ENCODE measurements at places on chromosomes 11 and 22.

- no peak for DNase-seq
Observed at GRCh38 chr11:115761348-115761747, 257.1 kb upstream of the CADM1 start.

- DNase-seq, result no peak
Observed at GRCh38 chr11:71843858-71844257, 10.9 kb downstream of the DEFB108B start.

GRCh38 chr22:36154423-36154945 is 6.1 kb downstream of the APOL3 start:
- no peak for DNase-seq

- no peak for DNase-seq
Observed at GRCh38 chr11:123180166-123180565, 14.9 kb downstream of the CLMP start.

GRCh38 chr11:118922745-118923627 is 2.7 kb downstream of the BCL9L start:
- DNase-seq, result no peak

DNA sequence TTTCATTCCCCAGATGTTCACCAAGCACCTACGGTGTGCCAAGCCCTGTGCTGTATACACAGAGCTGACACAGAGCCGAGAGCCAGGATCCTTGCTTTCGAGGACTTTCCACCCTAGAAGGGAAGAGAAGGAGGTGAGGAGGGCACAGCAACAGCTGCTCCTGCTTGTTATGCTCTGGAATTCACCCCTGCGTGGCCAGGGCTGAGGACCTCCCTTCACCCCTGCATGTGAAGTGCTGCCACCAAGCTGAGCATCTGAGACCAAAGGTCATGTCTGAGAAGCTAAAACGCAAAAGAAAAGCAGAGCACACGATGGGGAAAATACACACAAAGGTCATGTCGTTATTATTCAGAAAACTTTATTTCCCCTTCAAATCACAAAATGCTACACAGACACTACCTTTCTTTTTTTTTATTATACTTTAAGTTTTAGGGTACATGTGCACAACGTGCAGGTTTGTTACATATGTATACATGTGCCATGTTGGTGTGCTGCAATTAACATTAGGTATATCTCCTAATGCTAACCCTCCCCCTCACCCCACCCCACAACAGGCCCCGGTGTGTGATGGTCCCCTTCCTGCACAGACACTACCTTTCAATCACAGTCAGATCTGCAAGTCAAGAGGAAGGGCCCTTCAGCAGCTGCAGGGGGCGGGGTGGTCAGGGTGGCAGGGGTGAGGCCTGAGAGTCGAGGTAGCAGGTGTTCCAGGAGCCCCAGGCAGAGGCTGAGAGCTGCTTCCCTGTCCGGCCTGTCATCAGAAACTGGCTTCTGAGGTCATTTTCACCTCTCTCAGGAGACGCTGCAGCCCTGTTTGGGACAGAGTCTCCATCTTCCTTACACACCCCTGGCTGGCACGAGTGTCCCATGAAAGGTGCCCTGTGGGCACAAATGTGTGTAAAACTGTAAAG is 40.1 kb upstream of the PRR5 start:
- peak; percentile 64 for DNase-seq

- no peak for DNase-seq
Observed at GRCh38 chr11:472272-472671, 22.2 kb downstream of the PTDSS2 start.

DNA sequence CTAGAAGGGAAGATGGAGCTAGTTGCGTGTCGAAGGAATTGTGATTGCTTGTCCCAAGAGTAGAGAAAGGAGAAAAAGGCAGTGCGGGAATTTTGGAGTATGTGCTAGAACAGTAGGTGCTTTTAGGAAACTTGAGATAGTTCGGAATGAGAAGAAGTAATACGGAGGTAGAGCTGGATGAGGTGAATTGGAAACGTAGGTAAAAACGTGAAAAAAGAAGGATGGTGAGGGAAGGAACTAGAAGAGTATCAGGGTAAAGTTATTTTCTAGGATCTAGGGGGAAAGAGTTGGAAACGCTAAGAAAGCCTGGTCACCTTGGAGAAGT is 1.4 kb downstream of the CEP57 start:
- no peak for DNase-seq

- DNase-seq, result no peak
Observed at GRCh38 chr11:68966894-68967780, 13.6 kb downstream of the MRGPRD start.

DNA sequence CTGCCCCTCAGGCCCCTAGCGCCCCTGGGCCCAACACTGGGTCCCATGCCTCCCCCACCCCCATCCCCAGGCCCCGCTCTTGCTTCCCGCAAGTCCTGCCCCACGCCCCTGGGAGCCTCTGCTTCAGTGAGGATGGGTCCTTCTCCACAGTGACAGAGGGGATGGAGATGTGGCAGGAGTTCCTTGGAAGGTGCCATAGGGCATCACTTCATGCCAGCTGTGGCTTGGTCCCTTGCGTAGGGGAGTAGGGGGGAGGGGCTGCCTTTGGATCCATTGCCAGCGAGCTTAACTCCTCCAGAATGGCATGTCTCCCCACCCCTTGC is 9.5 kb upstream of the TBC1D22A start:
- no peak for DNase-seq

GRCh38 chr11:58905011-58905720 is 34.1 kb upstream of the GLYATL1 start:
- DNase-seq, result no peak

- DNase-seq, result peak; percentile 100
Observed at GRCh38 chr11:128342511-128343134, 244.7 kb downstream of the ETS1 start.

GRCh38 chr22:40043081-40043480 is 48.3 kb downstream of the FAM83F start:
- DNase-seq, result no peak

DNA sequence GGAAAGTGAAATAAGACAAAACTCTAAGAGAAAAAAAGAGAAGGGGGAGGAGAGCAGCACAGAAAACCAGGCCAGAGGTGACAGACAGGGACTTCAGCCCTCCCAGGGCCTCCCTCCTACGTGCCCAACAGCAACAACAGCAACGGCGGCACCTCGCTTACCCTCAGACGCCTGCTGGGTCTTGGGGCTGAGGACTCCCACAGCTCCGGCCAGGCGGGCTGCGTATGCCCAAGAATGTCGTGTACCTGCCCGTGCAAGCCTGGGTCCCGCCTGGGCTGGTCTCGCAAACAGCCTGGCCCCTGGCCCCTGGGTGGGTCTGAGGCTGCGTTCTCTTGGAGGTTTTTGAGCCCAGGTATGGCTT is 30.5 kb downstream of the ARAP1 start:
- no peak for DNase-seq

DNA sequence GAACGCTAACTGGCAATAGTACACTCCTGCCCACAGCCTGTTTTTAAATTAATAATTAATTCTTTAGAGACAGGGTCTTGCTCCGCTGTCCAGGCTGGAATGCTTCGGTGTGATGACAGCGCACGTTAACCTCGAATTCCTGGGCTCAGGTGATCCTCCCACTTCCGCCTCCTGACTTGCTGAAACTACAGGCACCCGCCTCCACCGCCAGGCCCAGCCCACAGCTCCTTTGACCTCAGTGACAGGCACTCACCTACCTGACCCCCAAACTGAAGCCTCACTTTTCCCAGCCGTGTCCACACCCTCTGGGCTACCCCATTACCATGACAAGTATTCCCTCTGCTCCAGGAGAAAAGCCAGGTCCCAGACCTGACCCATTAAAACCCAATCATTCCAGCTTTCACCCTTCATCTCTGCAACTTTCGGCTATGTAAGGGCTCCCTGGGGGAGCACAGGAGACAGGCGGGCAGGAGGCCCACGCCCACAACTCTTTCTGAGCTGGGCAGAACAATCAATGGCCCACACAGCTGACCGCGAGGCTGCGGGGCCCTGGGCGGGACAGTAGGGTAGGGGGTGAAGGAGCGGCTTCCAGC is 730 bp downstream of the LMNTD2 start:
- no peak for DNase-seq

DNA sequence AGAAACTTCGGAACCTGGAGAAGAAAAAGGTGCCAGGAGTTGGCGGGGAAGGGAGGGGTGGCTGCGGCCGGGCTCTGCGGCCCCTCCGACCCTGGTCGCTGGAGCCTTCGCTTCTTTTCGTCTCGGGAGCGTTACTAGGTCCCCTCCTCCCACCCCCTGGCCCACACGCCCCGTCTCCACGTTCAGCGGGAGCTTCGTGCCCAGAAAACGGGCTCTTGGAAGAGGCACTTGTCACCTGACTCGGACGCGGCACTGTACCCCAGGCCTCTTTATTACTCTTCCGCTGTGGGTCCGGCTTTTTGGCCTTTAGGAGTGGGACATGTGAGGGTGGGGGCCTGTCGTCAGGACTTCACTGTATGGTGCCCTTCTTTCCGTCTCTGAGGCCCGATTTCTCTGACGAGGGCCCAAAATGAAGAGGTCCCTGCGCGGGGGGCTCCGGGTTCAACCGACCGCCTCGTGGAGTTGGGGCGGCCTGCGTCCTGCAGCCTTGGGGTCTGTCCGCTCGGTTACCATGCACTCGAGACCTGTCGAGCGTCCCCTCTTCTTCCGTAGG is 1.2 kb downstream of the CAPRIN1 start:
- no peak for DNase-seq

DNA sequence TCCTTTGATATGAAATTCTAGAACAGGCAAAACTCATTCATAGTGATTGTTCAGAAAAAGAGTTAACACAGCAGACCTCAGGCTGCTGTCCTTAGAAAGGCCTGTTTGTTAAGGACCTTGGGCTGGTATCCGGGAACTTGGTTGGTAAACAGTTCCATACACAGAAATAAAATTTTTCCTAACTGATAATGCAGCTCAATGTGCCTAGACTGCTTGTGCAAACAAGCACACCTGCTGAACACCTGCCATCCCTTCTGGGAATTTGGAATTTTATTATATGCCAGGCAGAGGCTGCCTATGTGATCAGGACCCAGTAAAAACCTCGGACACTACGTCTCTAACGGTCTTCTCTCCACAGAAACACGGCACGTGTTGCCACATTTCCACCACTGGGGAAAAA is 11.5 kb downstream of the THAP12 start:
- DNase-seq, result peak; percentile 91

GRCh38 chr11:132022733-132023478 is 652.5 kb downstream of the NTM start:
- no peak for DNase-seq

DNA sequence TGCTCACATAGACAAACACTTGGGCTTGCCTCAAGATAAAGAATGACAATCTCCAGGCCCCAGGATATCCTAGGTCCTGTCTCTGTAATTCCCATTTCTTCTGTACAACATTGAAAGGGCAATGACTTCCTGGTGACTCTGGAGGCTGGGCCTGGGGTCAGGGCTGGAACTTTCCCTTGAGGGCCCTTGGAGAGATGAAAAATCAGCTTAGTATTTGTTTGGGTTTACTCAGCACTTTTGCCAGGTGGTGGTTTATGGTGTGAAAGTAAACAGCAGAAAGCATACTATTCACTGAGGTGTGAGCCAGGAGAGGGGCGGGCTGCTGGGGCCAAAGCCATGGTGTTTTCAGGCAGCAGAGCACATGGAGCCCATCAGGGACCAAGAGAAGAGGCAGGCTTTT is 214.7 kb upstream of the NARS2 start:
- no peak for DNase-seq

- no peak for DNase-seq
Observed at GRCh38 chr22:43570531-43571165, 158.8 kb downstream of the MPPED1 start.

- no peak for DNase-seq
Observed at GRCh38 chr22:24108073-24108472, 73.2 kb upstream of the SUSD2 start.

- no peak for DNase-seq
Observed at GRCh38 chr11:1064167-1064566, 10.5 kb upstream of the MUC2 start.

DNA sequence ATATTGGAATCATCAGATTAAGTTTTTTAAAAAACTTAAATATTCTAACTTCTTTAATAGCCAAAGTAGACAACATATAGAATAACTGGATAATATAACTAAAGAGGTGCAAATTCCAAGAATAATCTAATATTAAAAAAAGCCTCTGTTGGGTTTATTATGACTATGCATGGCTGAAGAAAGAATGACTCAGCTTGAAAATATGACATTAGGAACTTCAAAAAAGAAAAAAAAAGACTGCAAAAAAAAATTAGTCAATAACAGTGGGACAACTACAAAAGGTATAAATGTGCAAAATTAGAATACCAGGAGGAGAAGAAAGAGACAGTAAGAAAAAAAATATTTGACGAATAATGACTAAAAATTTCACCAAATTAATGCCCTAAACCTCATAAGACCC is 1178.0 kb downstream of the JRKL start:
- no peak for DNase-seq

GRCh38 chr11:57641011-57641807 is 8.5 kb downstream of the YPEL4 start:
- peak; percentile 24 for DNase-seq

- DNase-seq, result no peak
Observed at GRCh38 chr11:67289226-67289650, at the start of gene ANKRD13D. Gene ANKRD13D (plus strand): TSS chr11:67289303. CDS start chr11:67289461, 158 bp downstream.

GRCh38 chr11:45512471-45513148 is 152.8 kb downstream of the CHST1 start:
- DNase-seq, result no peak

- no peak for DNase-seq
Observed at GRCh38 chr11:24348908-24349307, 147.9 kb upstream of the LUZP2 start.

GRCh38 chr11:76102802-76103201 is 103.5 kb downstream of the WNT11 start:
- no peak for DNase-seq

DNA sequence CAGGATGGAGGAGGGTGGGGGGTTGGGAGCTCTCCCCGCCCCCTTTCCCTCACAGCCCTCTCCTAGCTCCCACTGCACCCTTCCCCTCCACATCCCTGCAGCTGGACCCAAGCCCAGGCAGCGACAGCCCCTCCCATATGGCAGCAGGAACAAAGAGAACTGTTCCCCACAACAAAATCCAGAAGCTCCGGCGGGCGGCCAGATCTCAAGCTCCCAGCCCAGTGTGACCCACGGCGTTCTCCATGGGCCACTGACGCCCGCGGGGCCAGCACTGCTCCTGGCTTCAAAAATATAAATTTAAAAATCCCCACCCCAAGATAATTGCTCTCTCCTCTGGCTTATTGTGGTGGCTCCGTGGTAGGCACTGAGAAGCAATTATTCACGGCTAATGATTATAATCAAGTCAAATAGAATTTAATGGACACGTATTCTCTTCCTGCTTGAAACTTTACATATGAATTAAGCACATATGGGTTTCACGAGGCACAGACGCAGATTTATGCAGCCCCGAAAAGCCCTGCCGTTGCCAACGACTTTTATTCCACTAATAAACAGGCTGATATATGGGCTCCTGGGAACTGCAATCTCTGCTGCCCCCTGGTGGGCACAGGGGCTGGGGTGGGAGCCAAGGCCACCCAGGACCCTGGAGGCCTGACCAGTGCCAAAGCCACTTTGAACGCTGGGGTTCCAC is 17.5 kb downstream of the MACROD1 start:
- peak; percentile 42 for DNase-seq

GRCh38 chr11:60939855-60940254 is 12.1 kb downstream of the SLC15A3 start:
- DNase-seq, result no peak
